ENCODE measurements at places on chromosomes 7 and 10. TPM values are rescaled to one million over a fixed set of nuclear protein-coding genes. Genes with fewer than 3 reads are reported as not detected.

LRRC27 gene
- polyA plus RNA-seq = 26.8 TPM

DNA sequence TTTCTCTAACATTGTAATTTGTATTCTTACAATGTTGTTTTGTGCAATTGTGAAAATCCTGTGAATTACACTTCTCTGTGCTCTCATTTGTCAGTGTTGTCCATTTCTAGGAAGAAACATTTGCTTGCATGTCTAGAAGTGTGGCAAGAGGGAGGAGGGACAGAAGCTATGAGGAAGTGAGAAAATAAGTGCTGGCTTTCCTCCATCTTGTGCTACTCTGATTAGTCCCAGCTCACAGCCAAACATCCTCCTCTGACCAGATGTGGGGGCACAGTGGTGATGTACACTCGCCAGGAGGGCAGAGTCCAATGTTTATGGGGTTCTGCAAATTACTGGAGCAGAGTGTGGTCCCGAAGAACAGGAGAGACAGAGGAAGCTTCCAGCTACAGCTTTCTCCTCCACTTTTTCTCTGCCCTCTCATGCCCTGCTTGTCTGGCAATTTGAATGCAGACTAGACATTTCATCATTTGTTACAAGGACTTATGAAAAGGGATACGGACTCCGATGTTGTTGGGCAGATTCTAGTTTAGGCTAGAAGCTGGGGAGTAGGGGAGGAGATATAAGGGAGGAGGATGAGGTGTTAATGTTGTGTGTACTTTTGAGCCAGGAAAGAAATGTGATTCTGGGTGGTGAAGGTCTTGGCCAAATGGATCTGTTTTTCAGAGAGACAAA lies 131.0 kb upstream of the C1GALT1 start:
- no peak for DNase-seq

OPN1SW gene
- polyA plus RNA-seq = 1.0 TPM

PCDH15 gene
- polyA plus RNA-seq = 7.7 TPM
